ENCODE measurements at places on chromosomes 2 and 18.

DNA sequence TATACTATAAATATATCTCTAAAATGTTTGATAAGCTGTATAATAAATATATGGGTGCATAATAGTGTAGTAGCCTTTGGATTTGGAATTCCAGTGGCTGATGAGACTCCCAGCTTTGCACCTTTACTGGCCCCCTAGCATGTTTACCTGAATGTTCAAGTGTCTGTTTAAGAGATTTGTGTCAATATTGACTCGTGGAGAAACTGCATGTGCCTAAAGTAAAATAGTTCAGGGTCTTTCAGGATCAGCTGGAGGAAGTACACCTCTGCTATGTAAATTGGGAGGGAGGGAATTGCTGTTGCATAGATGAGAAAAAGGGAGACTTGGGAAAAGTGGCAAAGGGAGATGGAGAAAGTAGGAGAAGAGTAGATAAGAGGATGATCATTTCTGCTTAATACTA is 23.9 kb downstream of the ME2 start:
- no peak for DNase-seq

DNA sequence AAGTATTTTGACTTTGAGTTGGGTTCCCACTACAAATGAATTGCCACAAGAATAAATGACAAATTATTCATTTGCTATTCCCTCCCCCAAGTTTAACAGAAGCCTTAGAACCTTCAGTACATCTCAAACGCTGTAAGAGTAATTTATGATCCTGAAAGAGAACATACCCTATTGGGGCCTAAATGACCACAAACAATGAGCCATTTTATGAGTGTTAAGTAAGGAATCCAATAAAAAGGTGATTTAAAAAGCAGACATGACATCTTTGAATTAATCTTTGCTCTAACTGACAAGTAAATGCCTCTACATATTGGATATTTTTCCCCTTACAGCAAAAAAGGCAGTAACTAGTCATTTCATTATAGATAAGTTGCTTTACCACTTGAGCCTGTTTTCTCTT is 136.9 kb downstream of the NRXN1 start:
- peak; percentile 61 for DNase-seq

DNA sequence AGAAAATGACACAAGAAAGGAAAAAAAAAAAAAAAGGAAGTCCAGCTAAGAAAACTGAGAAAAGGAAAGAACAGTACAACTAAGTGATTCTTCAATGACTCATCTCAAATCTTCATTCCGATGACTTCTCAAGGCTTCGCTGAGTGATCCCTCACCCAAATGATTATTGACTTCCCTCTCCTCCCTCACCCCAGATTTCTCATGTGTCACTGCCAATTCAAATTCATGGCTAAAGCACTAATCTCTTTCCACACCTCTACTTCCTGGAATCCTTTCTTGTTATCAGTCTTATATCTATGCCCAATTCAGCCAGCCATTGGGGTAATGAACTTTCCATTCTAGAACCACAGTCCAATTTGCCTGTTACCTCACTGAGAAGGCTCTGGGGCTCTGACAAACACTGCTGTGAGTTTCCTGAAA is 7.2 kb upstream of the ABCB11 start:
- no peak for DNase-seq

- DNase-seq = no peak
Observed at GRCh38 chr18:7367336-7367735, 136.4 kb downstream of the LRRC30 start.

DNA sequence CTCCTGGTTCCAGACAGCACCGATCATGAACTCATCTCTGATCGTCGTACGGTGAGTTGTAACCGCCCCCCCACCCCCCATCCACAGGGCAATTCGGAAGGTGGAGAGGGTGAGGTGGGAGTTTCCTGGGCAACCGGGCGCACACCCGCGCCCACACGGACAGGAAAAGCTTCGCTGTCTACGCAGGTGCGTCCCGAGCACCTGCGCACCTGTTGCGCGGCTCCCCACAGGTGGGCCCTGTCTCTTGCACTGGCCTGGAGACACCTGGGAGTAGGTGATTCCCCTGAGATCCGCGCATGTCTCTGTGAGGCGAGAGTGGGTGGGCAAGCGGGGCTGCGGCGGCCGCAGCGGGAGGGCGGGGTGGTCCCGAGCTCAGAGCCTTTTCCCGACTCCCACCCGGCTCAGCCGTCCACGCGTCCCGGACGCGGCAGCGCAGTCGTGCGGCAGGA is 459 bp upstream of the ATP6V1C2 start:
- DNase-seq = no peak

- peak; percentile 41 for DNase-seq
Observed at GRCh38 chr2:75290600-75291150, 91.4 kb upstream of the TACR1 start.

- DNase-seq = no peak
Observed at GRCh38 chr2:147449323-147449991, 395.4 kb upstream of the ACVR2A start.

- no peak for DNase-seq
Observed at GRCh38 chr18:5768454-5768853, 126.9 kb downstream of the TMEM200C start.

GRCh38 chr18:43267818-43268217 is 9.5 kb downstream of the SYT4 start:
- DNase-seq = no peak

- no peak for DNase-seq
Observed at GRCh38 chr18:8287196-8287885, 321.9 kb upstream of the RAB12 start.

GRCh38 chr2:8543383-8544170 is 138.3 kb upstream of the ID2 start:
- DNase-seq = peak; percentile 77

DNA sequence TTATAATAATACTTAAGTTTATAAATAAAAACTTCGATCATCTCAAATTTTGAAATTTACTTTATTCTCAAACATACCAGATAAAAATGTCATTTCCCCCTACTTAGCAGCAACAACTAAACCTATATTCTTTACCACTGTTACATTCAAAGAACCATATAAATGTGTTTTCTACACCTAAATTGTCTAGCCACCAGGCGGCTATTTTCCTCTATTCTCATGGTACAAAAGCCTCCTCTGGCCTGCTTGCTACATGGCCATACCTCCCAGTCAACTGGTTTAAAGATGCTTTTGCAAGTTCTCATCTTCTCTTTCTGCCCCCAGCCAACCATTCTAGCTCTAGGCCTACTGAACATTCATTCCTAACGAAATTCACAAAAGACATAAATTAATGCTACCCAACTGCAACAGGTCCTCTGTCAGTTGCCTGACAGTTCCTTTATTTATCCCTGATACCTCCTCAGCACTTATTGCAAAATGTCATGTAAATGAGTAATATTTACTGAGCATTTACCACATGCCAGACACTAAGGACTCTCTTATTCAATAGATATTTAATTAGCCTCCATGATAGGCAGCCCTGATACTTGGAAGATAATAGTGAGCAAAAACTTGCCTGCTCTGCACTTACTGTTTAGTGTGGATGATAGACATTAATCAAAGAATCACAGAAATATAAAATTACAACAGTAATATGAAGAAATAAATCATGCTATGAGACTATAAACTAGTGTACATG is 5.0 kb downstream of the C1D start:
- no peak for DNase-seq

DNA sequence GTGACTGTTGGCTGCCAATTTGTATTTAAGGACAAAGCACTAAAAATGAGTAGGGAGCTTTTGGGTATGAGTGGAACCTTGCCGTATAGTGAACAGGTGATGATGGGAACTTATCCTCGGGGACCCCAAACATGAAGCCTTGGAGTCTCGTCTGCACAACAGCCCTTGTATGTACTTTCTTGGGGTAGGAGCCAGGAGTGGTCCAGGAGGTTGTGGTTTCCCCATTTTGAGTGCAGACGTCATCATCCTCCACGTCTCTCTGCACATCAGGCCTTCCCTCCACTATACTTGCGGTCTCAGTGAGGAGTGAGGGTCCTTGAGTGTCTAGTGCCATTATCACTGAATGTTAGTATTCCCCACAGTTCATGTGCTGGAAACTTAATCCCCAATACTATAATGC is 101.5 kb upstream of the HS6ST1 start:
- DNase-seq = no peak

- no peak for DNase-seq
Observed at GRCh38 chr2:145352484-145352883, 832.6 kb upstream of the ZEB2 start.

DNA sequence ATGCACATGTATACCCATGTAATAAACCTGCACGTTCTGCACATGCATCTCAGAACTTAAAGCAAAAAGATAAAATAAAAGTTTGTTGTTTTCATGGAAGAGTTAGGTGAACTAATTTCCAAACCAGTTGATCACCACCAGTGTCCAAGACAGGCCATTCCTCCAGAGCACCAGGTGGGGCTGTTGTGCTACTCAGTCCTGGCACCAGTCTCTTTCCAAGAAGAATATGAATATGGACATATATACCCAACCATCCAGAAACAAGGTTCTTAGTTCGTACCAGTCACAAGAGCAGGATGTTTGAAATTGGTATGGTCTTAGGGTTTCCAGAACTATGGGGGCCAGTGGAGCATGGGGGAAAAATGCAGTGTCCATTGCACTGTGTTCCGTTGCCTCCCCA is 17.2 kb upstream of the TNP1 start:
- no peak for DNase-seq

GRCh38 chr2:187842978-187843847 is 289.0 kb upstream of the TFPI start:
- peak; percentile 68 for DNase-seq

GRCh38 chr18:48762836-48763718 is 187.7 kb downstream of the SMAD7 start:
- no peak for DNase-seq

- DNase-seq = no peak
Observed at GRCh38 chr2:87995756-87996155, 20.6 kb downstream of the RNU2-63P start.

DNA sequence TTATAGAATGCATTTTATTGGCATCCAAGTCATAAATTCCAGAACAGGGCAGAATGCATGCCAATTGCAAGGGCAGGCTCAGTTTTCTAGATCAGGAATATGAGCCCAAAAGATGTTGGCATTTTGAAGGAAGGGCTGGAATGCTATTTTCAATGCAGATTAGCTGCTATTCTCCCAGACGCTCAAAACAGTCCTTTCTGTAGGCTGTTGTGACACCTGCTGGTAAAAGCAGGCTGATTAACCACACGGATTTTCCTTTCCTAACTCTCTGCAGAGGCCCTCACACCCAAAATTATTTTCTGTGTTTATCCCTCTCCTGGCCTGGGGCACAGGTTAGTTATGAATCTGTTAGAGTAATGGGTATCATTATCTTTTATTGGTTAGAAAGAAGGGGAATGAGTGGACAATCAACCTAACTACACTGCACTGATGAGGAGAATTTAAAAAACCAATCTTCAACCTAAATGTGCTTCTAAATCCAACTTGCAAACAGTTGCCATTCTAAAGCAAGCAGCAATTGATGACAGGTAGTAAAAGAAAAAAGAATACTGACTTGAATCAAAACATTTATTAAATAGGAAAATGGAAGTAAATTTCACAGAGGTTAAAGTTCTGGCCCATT is 94.0 kb downstream of the PLA2R1 start:
- DNase-seq = peak; percentile 38

GRCh38 chr2:9206991-9207640 is 504 bp downstream of the ASAP2 start:
- DNase-seq = no peak

DNA sequence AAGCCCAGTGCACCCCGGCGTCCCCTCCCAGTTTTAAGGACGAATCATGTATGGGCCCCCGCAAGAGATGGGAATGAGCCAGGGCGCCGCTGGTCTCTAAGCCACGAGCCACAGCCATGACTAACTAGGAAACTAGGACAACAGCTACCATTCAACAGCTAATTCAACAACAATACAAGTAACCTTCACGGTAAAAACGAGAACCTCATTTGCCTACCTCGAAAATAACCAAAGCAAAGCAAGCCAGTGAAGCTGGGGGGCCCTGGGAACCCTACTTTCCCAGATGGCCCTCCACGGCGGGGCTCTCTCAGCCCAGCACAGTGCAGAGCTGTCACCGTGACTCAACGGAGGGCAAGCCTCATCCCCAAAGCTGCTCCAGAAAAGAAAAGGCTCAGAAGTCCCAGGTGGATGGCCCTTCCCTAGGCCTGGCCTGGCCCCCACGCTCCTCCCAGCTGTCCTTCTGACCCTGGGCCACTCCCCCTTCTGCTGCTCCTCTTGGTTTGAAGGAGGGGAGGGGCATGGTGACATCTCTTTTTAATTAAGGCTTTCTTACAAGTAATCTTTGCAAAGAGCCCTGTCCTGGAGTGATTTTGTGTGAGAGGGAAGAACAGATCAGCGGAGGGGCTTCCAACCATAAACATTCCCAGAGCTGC is 126.3 kb downstream of the HDAC4 start:
- DNase-seq = peak; percentile 80

DNA sequence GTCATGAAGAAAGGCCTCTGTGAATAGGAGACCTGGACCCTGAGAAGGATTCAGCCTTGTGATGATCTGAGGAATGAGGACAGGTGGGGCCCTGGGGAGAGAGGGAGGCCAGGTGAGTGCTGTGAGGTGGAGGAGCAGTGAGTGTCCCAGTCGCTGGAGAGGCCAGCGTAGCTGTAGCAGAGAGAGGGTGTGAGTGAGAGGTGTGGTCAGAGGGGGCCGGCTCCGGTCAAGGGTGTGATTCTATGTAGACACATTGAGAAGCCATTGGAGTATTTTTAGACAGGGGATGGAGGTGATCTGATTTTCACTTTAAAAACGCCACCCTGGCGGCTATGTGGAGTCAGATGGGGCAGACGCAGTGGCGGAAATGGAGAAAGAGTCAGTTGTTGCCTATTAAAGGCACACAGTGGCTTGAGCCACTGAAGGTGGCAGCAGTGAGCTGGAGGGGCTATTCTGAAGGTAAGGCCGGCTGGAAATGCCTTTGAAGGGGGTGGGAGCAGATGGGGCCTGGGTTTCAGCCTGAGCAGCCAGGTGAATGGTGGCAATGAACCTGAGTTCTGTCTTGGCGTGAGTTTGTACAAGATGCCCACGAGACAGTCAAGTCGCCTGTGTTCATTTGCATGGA is 55.6 kb downstream of the GREB1 start:
- no peak for DNase-seq

DNA sequence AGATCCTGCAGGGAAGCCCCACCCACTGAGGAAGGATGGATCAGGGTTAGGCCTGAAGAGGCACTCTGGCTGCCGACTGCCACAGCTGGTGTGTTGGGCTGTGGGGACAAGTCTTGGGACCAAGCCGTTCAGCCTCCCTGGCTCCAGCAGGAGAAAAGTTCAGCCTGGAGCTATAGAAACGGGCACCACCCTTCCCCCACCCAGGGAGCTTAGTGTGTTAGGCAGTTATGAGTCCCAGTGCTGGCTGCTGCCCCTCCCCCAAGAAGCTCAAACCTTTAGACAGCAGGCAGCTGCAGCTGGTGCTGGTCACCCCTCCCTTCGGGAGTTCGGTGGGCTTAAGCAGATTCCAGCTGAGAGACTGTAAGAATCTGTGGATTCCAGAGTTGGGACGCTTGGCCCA is 447.1 kb upstream of the HS6ST1 start:
- DNase-seq = no peak

DNA sequence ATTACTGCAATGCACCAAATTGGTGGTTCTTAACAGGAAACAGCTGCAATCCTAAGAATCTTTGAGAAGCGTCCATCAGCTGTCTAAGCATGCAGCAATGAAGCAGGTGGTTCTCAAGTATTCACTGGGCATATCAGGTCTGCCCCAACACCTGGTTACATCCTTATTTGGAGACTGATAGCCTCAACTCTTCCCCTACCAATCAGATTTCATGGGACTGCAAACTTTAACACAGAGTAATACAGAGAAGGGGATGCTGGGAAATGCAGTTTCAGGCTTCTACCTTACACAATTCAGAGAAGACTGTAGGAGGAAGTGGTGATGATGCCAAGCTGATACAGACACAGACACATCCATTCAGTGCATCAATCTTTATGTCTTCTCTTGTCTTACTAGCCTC is 240.5 kb downstream of the BCL2 start:
- no peak for DNase-seq

Data from fibroblast of skin of abdomen (primary cell).